DMS 273 treated with DMSO at 0.1 percent for 48 hours (cell line): ENCODE measurements at places on chromosomes 7 and 10.

DNA sequence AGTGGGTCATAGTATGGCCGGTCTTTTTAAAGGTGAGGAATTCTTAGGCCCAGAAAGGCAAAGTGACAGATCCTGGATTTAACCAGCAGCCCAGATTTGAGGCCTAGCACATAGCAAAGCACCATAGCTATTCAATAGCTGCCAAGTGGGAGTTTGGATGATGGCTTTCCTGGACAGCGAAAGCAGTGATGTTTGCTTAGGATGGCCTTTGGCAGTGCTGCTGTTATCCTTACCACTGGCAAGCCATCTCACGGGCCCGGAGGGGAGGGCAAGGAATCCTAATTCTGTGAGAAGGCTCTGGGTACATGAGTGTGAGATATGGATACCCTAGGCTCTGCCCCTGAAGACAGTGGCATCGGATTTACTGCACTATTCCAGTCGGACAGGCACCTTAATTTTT is 50.4 kb downstream of the TCF7L2 start:
- DNase-seq: no peak

DNA sequence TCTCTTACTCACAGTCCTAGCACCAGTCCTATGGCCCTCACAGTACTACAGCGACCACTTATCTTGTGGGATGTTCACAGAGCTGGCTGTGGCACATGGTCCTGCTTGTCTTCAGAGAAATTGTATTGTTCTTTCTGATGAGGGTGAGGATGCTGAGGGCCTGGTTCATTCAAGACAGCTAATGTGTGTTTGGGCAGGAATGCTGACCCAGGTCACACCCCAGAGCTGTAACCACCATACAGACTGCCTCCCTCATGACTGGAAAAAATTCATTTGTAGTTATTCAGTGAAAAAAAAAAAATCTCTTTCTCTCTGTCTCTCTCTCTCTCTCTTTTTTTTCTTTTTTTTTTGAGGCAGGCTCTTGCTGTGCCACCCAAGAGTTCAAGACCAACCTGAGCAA is 83.5 kb downstream of the KLF6 start:
- DNase-seq: no peak

GRCh38 chr7:25789701-25790640 is 362.0 kb upstream of the NFE2L3 start:
- no peak for DNase-seq

- no peak for DNase-seq
Observed at GRCh38 chr7:68529221-68529620, 1069.1 kb upstream of the AUTS2 start.

DNA sequence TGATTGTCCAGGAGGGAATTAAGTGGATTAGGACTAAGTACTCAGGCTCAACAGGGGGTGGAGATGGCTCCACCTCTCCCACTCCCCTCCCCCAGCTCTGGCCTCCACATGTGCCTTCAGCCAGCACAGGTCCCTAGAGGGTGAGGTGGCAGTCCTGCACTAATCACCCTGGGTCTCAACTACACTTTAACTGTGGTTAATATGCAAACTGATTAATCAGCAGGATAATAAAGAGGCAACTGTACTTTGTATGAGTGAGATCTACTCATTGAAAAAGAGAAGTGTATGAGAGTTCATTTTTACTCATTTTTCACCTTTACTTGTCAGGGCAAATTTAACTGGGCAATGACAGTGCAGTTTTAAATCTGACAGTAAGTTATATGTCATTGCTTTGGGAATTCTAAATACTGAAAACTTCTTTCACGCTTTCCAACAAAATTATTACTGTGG is 223.8 kb upstream of the CCDC6 start:
- DNase-seq: no peak
